AG09309 (cell line): ENCODE measurements at places on chromosomes 5 and 9.

- DNase-seq = no peak
Observed at GRCh38 chr9:20417373-20418080, 204.8 kb downstream of the MLLT3 start.

- no peak for DNase-seq
Observed at GRCh38 chr5:124492444-124493224, 253.8 kb downstream of the ZNF608 start.

DNA sequence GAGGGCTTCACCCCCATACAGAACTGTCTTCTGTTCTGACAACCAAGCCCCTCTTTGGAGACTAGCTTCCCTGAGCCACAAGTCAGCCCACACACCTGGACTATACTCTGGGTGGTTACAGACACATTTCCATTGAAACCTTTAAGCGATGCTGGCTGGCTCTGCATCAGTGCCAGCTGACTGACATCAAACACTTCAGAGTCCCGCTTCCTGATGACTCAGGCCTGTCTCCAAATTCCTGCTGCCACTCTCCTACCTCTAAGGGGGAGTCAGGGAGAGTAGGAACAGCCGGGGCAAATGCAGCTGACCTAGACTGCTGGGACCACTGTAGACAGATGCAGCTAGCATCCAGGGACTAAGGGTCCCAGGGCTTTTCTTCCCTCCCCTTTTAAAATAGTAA lies 59.4 kb downstream of the SIL1 start:
- DNase-seq = no peak

- DNase-seq = peak; percentile 39
Observed at GRCh38 chr5:55146543-55147151, 13.3 kb upstream of the GPX8 start.
